ENCODE measurements at places on chromosomes 13 and 19.
A peak's percentile ranks its signal among the peaks of the same experiment; 100 is the strongest.

GRCh38 chr13:44340508-44340907 is 33.1 kb upstream of the SERP2 start:
- no peak for DNase-seq

DNA sequence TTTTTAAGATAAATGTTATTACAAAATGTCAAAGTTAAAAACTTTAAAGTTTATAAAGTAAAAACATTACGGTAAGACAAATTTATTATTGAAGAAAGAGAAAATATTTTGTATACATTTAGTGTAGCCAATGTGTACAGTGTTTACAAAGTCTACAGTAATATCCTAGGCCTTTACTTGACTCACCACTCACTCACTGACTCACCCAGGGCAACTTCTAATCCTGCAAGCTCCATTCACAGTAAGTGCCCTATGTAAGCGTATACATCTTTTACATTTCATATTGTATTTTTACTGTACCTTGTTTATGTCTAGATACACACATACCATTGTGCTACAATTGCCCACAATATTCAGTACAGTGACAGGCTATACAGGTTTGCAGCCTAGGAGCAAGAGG is 448.2 kb downstream of the KCTD12 start:
- DNase-seq = no peak

- DNase-seq = peak; percentile 82
These were observed 3.3 kb downstream of the CFD start for GRCh38 chr19:862581-863314.

DNA sequence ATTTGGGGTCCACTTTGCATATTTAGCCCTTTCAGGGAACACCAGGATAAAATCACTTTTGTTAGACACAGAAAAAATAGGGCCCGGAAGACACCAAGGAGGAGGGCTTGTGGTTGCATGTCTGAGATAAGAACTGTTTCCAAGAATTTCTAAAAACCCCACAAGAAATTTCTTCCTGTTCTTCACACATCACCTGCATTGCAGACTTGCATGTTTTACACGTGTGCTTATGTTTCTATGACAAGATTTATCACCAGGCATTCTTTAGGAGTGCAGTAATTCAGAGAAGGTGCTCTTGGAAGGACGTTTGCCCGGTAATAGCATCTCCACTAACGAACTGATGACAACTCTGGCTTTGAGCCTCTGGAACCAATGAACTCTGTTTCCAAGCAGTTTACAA is 7.1 kb upstream of the ACTL9 start:
- DNase-seq = no peak

DNA sequence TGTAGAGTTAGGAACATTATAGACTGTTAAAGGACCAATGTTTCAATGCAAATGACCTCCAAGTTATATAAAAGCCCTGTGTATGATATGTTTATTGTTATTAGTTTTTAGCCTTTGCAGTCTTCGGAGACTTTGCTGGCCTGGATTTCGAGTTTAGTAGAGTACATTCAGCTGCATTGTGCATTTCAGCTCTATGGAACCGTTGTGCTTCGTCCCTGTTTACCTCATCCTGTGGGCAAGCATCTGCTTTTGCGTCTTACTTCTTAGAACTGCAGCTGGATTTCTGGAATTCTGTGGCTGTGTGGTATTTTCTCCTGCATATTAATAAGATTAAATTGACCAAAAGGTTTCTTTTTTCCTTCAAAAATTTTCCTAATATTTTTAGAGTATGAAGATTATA is 138.6 kb downstream of the KCNRG start:
- DNase-seq = no peak

DNA sequence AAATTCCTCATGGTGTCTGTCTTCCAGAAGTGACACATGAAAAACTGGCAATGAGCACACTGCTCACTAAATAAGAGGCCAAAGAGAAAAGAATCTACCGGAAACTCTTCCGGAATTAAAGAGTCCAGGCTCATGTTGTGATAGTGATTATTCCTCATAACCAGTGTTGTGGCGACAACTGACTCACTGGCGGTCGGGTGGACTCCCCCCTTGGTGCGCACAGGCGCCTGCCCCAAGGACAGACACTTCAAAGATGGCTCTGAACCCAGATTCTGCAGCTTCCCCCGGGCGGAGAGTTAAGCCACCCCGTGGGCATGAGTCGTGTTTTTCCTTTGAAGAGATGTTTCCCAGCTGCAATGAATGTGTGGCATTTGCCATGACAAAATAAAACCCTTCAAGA is 10.3 kb downstream of the IL17D start:
- no peak for DNase-seq

DNA sequence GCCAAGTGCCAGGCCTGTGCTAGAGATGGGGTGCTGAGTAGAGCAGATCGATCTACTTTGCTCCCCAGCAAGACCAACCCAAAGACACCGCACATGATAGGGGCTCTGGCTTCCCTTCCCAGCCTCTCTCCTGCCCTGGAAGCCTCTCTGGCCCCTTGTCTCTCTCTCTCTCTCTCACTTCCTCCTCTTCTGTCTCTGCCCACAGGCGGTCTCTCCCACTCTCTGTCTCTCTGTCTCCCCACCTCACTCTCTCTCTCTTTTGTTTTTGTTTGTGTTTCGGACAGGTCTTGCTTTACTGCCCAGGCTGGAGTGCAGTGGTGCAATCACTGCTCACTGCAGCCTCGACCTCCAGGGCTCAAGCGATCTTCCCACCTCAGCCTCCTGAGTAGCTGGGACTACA is 1.3 kb downstream of the SELENOV start:
- DNase-seq = no peak

GRCh38 chr13:94033830-94034642 is 445.4 kb downstream of the DCT start:
- DNase-seq = no peak

- DNase-seq = no peak
These were observed 6.4 kb downstream of the LRCH1 start for GRCh38 chr13:46559272-46559805.

DNA sequence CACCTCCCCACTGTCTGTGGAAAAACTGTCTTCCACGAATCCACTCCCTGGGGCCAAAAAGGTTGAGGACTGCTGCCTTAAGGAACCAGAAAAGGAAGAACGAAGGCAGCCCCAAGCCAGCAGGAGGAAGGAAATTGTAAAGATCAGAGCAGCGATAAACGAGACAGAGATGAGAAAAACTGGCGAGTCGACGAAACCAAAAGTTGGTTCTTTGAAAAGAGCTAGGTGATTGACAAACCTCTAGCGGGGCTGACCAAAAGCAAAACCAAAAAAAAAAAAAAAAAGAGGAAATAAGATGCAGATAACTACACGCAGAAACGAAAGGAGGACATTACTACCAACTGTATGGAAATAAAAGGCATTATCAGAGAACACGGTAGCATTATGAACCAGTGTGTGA is 76.9 kb downstream of the GADD45B start:
- DNase-seq = no peak

- no peak for DNase-seq
These were observed 4.1 kb downstream of the DLL3 start for GRCh38 chr19:39502640-39503417.

DNA sequence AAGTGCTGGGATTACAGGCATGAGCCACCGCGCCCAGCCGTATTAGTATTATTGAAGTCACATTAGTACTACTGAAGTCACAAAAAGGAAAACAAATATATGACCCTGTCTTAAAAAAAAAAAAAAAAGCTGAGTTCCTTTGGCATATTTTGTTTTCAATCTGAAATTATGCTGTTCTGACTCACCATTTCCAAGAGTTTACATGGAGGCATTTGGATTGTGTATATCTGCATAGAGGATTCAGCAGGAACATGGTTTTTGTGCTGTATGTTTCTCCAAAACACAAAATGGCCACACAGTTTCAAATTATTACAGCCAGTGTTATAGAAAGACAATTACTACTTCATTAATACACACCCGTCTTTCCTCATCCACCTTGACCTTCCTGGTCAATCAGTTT is 103.5 kb upstream of the TSC22D1 start:
- DNase-seq = no peak

- DNase-seq = no peak
These were observed 31.7 kb downstream of the RASA3 start for GRCh38 chr13:114100446-114101357.

DNA sequence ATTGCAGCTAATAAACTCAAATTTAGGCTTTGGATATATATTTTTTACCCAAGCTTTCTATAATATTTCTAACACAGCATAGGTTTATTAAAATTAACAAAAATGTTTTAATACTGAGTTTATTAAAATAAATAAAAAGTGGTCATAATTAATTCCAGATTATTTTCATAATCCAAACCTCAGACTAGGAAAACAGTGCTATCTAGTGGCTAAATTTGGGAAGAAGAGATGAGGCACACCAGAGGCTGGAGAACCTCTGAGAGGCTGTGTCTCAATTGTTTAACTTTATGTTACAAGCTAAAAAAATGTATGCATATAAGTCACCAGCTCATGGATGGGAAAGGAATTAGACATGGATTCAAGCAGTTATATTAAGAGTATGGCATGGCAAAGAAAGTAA is 392.5 kb downstream of the DIAPH3 start:
- DNase-seq = no peak

GRCh38 chr13:56893843-56894242 is 246.9 kb upstream of the PRR20A start:
- no peak for DNase-seq

All from NCI-H2029 (cell line).